Osteoblast (primary cell): ENCODE measurements at places on chromosomes 4 and X.

- H3K36me3 ChIP-seq, result no peaks in the 10 kb centered on the region
- H3K27ac ChIP-seq, result no peak overlapping the region
- no peak for DNase-seq
- no peaks in the 10 kb centered on the region for H3K4me1 ChIP-seq
Measured at GRCh38 chr4:82201303-82201702, 172.5 kb downstream of the HNRNPD start.

DNA sequence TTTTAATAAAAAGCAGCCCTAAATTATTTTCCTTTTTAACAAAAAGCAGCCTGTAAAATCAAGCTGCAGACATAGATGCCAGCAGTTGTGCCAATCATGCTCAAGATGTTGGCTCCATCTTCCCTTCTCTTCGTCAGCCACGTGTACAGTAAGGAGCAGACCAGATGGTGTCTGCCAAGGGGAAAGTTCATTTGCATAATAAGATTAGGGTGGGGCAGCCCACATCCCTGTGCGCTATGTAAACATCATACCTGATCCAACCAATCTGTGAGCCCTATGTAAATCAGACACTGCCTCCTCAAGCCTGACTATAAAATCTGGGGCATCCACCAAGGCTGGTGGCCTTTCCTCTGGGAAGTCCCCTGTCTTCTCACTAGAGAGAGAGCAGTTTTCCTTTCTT is 23.1 kb upstream of the C1GALT1C1 start:
- no peaks in the 10 kb centered on the region for H3K36me3 ChIP-seq
- H3K4me3 ChIP-seq, result no peak overlapping the region
- no peaks in the 10 kb centered on the region for H3K27me3 ChIP-seq

GRCh38 chrX:38409289-38409688 is 56.9 kb downstream of the OTC start:
- H3K36me3 ChIP-seq, result no peaks in the 10 kb centered on the region
- H3K27ac ChIP-seq, result no peak overlapping the region
- H3K27me3 ChIP-seq, result peaks cover 3% of the 10 kb centered on the region
- no peak for DNase-seq
- H3K4me1 ChIP-seq, result no peaks in the 10 kb centered on the region

- H3K27me3 ChIP-seq, result no peaks in the 10 kb centered on the region
- DNase-seq, result peak; percentile 32
- H3K4me1 ChIP-seq, result peaks cover 15% of the 10 kb centered on the region
- H3K36me3 ChIP-seq, result peaks cover 19% of the 10 kb centered on the region
Measured at GRCh38 chr4:106344647-106344970, 24.0 kb downstream of the GIMD1 start.

GRCh38 chr4:23930750-23931488 is 41.1 kb upstream of the PPARGC1A start:
- peaks cover 8% of the 10 kb centered on the region for H3K4me1 ChIP-seq
- H3K36me3 ChIP-seq, result no peaks in the 10 kb centered on the region
- H3K4me3 ChIP-seq, result no peak overlapping the region

DNA sequence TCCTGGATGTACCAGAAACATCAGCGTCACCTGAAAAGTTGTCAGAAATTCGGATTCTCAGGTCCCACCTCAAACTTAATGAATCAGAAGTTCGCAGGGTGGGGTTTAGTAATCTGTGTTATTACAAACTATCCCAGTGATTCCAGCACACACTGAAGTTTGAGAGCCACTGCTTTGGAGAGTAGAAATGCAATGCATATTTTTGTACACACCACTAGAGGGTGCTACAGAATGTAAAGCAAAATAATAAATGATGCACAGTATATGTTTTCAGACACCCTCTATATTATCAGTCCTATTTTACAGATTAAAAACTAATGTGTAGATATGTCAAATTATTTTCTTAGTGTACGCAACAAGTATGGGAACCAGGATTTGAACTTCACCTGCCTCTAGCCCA is 2.4 kb upstream of the MORF4L2 start:
- H3K36me3 ChIP-seq, result peaks cover 6% of the 10 kb centered on the region
- H3K27ac ChIP-seq, result no peak overlapping the region
- peaks cover 8% of the 10 kb centered on the region for H3K4me1 ChIP-seq
- H3K4me3 ChIP-seq, result no peak overlapping the region
- no peak for DNase-seq

DNA sequence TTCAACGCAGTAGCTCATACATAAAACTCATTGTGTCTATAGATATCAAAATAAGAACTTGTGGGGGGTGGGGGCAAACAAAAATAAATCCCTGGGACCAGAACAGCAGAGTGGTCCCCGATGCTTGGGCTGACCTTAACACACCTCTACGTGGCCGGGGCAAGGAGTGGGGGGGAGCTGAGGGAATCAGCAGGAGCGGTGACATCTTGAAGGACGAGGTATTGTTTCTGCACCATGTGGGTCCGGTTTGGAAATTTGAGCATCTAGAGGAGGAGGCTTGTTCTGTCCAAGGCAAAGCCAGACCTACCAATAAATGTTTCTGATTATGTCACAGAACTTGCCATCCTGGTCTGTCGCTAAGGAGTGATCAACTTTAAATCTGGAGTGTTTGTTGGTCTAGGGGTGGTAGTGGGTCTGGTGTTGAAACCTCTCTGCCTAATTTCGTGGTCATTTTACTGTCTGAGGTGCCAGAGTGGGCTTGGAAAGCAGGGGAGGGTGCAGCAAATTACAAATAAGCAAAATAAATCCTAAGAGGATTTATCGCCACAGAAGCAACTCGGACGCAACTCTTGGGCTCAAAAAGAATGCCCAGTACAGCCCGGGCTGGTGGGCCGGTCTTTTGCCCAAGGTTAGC is 774 bp upstream of the RAPGEF2 start:
- DNase-seq, result peak; percentile 47
- H3K36me3 ChIP-seq, result no peaks in the 10 kb centered on the region
- H3K27ac ChIP-seq, result no peak overlapping the region
- peaks cover 22% of the 10 kb centered on the region for H3K4me1 ChIP-seq

DNA sequence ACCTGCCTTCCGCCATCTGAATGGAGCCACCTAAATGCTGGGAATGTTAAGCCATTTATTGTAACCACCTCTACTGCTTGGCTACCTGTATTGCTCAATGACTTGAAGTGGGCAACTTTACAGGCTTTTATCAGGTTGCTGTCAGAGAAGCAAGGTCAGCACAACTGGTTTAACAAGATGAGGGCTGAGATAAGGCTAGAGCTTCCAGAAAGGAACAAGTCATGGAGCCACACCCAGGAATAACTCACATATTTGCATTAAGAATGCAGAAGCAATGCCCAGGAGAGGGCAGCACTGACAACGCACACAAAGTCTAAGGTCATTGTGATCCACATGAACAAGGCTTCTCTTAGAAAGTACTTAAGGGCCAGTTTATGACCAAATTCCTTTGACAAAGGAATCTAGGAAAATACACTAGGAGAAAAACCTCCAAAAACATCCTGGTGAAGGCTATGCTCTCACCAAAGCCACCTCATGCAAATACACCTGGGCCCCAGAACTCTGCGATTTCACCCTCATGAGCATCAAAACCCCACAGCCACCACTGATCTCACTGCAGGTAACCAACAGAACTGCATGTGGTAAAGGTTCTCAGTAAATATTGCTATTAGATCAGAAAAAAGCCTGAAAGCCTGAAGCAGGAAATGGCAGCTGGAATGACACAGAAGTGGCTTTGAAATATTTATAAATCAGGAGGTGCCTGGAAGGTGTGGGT is 15.0 kb upstream of the STS start:
- H3K4me1 ChIP-seq, result peaks cover 12% of the 10 kb centered on the region
- no peak overlapping the region for H3K4me3 ChIP-seq
- H3K27ac ChIP-seq, result peak overlapping the region; percentile 38
- H3K36me3 ChIP-seq, result no peaks in the 10 kb centered on the region
- H3K27me3 ChIP-seq, result no peaks in the 10 kb centered on the region

DNA sequence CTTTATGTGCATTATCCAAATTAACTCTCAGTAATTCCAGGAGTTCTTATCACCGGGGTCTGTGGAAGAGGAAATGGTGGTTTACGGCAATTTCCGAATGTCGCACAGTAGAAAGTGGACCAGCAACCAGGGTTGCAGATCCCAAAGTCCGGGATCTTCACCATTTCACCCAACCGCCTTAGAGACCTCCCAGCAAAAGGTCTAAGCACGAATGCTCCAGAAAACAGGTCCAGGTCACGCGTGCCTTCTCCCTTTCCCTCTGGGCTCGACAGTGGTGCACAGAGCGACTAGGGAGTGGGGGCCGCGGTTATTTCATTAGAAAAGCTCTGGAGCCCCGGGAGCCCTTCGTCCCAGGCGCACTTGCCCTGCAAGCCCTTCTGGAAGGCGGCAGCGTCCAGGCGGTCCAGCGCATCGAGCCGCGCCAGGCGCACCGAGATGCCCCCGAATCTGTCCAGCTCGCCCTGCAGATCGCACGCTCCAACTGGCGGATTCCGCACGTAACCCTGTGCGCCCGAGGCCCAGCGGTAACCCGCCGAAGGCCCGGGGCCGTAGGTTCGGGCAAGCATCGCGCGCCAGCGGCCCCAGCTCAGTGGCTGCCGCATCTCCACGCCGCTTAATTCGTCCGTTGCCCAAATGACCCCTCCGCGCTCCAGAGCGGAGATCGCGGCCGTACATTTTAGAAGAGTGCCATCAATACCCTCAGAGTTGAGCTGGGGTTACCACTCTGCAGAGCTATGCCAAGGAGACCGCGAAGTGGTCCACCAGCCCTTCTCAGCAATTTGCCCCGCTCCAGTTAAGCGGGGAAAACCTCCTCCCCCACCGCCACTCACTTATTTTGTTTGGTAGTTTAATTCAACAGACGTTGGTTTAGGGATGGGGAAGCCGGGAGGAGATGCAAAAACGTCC is at the start of gene NUDT6:
NUDT6 (minus strand) TSS at position 627 of the 906 bp plus-strand sequence; CDS start at position 602, 25 bp downstream.
- DNase-seq, result peak; percentile 66
- peaks cover 24% of the 10 kb centered on the region for H3K4me1 ChIP-seq
- no peaks in the 10 kb centered on the region for H3K27me3 ChIP-seq
- H3K36me3 ChIP-seq, result no peaks in the 10 kb centered on the region
- H3K27ac ChIP-seq, result peak within 1 kb of the TSS; percentile 76
- H3K4me3 ChIP-seq, result peak within 1 kb of the TSS; percentile 79

- no peak overlapping the region for H3K27ac ChIP-seq
- DNase-seq, result no peak
- no peaks in the 10 kb centered on the region for H3K36me3 ChIP-seq
- peaks cover 17% of the 10 kb centered on the region for H3K27me3 ChIP-seq
- no peak overlapping the region for H3K4me3 ChIP-seq
- H3K4me1 ChIP-seq, result no peaks in the 10 kb centered on the region
Measured at GRCh38 chrX:43898406-43899035, 16.3 kb upstream of the MAOB start.

GRCh38 chr4:89894649-89895550 is at the start of gene MMRN1:
Gene MMRN1 (plus strand): TSS chr4:89894854. CDS start chr4:89894972, 118 bp downstream.
- no peak within 1 kb of the TSS for H3K27ac ChIP-seq
- no peak for DNase-seq
- H3K36me3 ChIP-seq, result no peaks in the 10 kb centered on the region
- no peak within 1 kb of the TSS for H3K4me3 ChIP-seq

- no peak overlapping the region for H3K4me3 ChIP-seq
- H3K27ac ChIP-seq, result no peak overlapping the region
- H3K4me1 ChIP-seq, result no peaks in the 10 kb centered on the region
- no peaks in the 10 kb centered on the region for H3K36me3 ChIP-seq
Measured at GRCh38 chr4:54371173-54371572, 142.1 kb downstream of the PDGFRA start.

- no peak overlapping the region for H3K4me3 ChIP-seq
- H3K4me1 ChIP-seq, result no peaks in the 10 kb centered on the region
- no peaks in the 10 kb centered on the region for H3K36me3 ChIP-seq
Measured at GRCh38 chrX:105475801-105476200, 255.3 kb upstream of the TEX13A start.

GRCh38 chrX:45719751-45720501 is 519.2 kb upstream of the DIPK2B start:
- no peaks in the 10 kb centered on the region for H3K36me3 ChIP-seq
- H3K4me1 ChIP-seq, result peaks cover 22% of the 10 kb centered on the region
- H3K4me3 ChIP-seq, result no peak overlapping the region
- H3K27me3 ChIP-seq, result no peaks in the 10 kb centered on the region
- no peak for DNase-seq

DNA sequence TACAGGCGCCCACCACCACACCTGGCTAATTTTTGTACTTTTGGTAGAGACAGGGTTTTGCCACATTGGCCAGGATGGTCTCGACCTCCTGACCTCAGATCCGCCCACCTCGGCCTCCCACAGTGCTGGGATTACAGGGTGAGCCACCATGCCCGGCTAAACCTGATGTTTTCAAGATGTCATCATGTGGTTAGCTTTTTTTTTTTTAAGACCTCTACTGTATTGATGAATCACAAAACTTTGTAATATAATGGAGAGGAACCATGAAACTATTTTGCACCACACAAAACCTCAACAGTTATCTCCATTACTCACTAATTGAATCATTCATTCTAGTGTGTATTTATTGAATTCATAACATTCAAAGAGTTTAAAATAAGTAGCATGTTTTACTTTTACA is 94.7 kb upstream of the NEIL3 start:
- H3K27me3 ChIP-seq, result no peaks in the 10 kb centered on the region
- no peak overlapping the region for H3K4me3 ChIP-seq
- peak overlapping the region; percentile 60 for H3K27ac ChIP-seq
- H3K36me3 ChIP-seq, result no peaks in the 10 kb centered on the region
- DNase-seq, result peak; percentile 80

DNA sequence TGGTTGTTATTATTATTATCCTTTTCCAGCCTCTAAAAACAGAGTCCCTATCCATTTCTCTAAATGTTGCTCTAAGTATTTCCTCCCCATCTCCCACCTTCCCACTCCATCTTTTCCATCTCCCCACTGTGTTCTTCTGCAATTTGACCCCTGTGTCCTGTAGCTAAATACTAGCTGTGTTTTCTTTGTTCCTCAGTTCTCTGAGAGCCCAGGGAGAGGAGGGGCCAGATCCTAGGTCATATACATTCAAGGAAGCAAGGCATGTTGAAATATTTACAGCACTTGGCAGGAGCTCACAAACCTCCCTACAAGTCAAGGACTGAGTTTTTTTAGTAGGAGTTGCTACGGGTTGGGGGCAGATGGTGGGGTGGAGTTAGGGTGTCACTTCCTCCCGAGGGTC is 10.5 kb downstream of the SLC16A2 start:
- H3K27me3 ChIP-seq, result peaks cover 7% of the 10 kb centered on the region
- H3K36me3 ChIP-seq, result no peaks in the 10 kb centered on the region
- no peak overlapping the region for H3K4me3 ChIP-seq
- DNase-seq, result no peak
- H3K27ac ChIP-seq, result no peak overlapping the region
- H3K4me1 ChIP-seq, result no peaks in the 10 kb centered on the region

GRCh38 chrX:108053218-108053617 is 8.4 kb downstream of the VSIG1 start:
- H3K27me3 ChIP-seq, result peaks cover 57% of the 10 kb centered on the region
- no peak for DNase-seq
- no peak overlapping the region for H3K4me3 ChIP-seq

- no peaks in the 10 kb centered on the region for H3K27me3 ChIP-seq
- H3K27ac ChIP-seq, result no peak overlapping the region
- H3K4me3 ChIP-seq, result no peak overlapping the region
Measured at GRCh38 chrX:20666331-20666730, 399.6 kb upstream of the RPS6KA3 start.

GRCh38 chr4:164748375-164748774 is 5.6 kb upstream of the SMIM31 start:
- no peak overlapping the region for H3K27ac ChIP-seq
- H3K4me1 ChIP-seq, result no peaks in the 10 kb centered on the region
- no peak for DNase-seq
- no peaks in the 10 kb centered on the region for H3K36me3 ChIP-seq
- H3K4me3 ChIP-seq, result no peak overlapping the region

GRCh38 chr4:180610324-180610723 is 1632.9 kb upstream of the TENM3 start:
- no peaks in the 10 kb centered on the region for H3K27me3 ChIP-seq
- H3K36me3 ChIP-seq, result no peaks in the 10 kb centered on the region
- H3K4me3 ChIP-seq, result no peak overlapping the region
